ENCODE measurements at places on chromosomes 11 and 22.

DNA sequence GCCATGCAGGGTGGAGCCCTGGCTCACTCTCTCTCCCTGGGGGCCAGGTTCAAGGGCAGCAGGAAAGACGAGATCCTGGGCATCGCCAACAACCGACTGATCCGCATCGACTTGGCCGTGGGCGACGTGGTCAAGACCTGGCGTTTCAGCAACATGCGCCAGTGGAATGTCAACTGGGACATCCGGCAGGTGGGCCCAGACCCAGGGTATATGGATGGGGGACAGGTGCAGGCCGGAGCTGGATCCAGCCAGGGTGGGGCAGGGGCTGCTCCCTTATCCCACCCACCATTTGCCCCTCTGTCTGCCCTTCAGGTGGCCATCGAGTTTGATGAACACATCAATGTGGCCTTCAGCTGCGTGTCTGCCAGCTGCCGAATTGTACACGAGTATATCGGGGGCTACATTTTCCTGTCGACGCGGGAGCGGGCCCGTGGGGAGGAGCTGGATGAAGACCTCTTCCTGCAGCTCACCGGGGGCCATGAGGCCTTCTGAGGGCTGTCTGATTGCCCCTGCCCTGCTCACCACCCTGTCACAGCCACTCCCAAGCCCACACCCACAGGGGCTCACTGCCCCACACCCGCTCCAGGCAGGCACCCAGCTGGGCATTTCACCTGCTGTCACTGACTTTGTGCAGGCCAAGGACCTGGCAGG is 2.9 kb downstream of the TRPT1 start:
- no peak for DNase-seq

- no peak for DNase-seq
Measured at GRCh38 chr11:73274722-73275380, 2.7 kb downstream of the P2RY6 start.

- DNase-seq: no peak
Measured at GRCh38 chr22:22974795-22975580, 87.4 kb downstream of the IGLL5 start.

DNA sequence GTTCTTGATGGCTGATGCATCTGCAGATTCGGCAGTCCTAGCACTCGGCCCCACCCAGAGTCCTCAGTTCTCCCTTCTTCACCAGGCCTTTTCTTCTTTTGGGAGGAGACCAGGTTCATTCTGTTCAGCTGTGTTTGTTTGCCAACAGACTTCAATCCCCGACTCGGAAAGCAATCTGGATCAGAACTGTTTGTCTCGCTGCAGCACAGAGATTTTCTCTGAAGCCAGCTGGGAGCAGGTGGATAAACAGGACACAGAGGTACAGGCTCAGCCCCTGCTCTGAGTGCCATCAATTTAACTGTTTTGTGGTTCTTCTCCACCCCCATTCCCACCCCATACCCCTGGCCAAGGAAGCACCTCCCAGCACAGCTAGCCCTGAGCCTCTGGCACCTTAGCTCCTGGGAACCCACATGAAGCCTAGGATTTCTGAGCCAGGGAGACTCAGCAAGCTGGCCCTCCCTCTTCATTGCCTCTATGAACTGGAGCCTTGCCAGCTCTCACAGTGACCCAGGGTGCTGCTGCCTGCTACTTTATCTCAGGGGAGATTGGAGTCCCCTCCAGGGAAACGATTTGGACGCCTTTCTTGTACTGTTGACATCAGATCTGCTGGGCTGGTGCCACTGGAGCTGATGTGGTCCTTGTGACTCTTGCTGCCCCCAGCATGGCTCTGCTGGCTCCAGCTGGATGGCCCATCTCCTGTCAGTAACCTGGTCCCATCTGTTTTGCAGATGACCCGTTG is 58.2 kb upstream of the HORMAD2 start:
- DNase-seq: no peak

DNA sequence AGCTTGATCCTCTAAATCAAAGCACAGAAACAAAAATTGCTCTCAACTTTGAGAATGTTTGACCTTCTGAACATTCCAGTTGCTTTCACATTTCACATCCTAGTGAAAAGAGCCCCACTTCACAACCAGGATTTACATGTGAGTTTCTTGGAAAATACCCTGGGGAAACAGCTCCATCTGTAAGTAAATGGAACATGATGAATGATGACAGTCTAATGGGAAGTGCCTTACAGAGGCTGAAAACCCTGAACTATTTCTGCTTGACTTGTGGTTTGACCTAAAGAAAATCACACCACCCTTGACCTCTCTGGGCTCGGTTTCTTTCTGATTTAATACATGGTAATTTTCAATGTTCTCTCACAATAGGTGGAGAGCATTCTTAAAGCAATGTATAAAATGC is 499.4 kb upstream of the API5 start:
- DNase-seq: no peak

- no peak for DNase-seq
Measured at GRCh38 chr11:85742348-85742747, 56.4 kb upstream of the CCDC89 start.

DNA sequence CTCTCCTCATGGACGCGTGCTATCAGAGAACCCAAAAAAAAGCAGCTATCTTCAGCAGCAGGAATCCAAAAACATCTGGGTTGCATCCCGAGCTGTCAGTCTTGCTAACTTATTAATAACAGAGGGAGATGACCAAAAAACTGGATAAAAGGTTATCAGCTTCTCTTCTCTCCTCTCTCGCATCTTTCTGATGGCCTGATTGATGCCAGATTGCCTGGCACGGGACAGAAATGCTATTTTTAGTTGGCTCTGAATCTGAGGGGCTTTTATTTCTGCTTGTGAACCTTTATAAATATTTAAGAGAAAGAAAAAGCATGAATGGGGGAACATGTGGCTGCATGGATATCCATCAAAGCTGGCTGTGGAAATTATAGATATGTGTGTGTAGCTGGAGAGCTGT is 230.3 kb downstream of the ETS1 start:
- DNase-seq: no peak

GRCh38 chr11:8757047-8757446 is 74.5 kb downstream of the RPL27A start:
- no peak for DNase-seq

DNA sequence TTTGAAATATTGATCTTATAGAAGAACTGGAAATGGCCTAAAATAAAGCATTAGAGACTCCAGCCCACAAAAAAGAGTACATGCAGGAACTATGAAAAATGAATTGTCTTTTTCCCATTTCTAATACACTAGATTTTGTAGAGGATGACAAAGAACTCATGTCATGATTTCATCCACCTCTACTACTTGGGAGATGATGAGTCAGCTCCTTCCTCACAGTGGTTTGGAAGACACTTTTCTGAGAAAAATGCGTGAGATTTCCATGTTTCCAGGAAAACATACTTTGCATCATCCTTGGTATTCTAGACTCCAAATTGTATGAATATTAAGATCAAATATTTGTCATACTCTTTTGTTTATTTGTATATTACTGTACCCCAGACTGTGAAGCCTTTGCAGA is 500.5 kb downstream of the FAM181B start:
- DNase-seq: no peak
